Right renal pelvis (tissue), 4 donors: ENCODE measurements at places on chromosomes 11 and 22.
A peak's percentile ranks its signal among the peaks of the same experiment; 100 is the strongest.

GRCh38 chr22:32996702-32997101 lies 61.5 kb downstream of the SYN3 start:
- no peak for DNase-seq

DNA sequence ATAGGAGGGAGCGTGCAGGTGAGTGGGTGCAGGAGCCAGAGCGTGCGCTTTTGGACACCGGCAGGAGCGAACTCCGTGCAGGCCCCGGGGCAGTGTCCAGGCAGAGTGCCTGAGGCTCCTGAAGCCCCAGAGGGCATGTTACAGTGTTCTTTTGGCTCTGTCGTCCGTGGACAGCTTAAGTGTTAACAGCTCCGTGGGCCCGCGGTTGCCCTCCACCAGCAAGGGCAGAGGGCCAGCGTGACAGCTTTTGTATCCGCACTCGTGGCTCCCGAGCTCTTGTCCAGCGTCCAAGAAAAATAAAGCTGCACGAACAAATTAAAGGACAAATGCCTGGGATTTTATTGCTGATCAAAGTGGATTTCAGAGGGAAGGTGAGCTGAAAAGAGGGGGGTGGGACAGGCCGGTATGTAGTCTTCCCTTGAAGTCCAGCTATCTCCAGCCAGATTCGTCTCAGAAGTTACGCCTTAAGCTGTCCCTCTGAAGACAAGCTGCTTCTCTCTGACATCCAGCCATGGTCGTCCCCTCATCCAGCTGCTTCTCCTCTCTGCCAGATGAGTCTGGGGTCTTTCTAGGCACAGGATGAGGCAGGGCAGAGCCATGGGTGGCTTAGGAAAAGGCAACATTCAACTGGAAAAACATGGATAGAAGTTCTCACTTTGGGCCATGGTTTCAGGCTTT lies 968 bp upstream of the TMEM109 start:
- no peak for DNase-seq

DNA sequence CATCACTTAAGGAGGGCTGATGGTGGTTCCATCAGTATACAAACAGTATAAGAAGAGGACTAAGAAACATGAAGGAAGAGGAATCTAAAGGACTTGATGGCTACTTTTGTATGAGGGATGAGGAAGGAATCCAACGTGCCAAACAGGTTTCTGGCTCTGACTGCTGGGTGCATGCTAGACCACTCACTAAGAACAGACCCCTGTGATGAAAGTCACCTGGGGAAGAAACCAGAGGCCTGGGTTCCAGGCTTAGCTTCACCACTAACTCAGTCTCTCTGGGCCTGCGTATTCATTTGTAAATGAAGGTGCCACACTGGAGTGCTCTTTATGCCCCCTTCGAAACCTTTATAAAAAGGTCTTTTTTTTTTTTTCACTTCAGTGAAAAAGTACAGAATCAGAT lies 55.1 kb downstream of the AAMDC start:
- DNase-seq = no peak

DNA sequence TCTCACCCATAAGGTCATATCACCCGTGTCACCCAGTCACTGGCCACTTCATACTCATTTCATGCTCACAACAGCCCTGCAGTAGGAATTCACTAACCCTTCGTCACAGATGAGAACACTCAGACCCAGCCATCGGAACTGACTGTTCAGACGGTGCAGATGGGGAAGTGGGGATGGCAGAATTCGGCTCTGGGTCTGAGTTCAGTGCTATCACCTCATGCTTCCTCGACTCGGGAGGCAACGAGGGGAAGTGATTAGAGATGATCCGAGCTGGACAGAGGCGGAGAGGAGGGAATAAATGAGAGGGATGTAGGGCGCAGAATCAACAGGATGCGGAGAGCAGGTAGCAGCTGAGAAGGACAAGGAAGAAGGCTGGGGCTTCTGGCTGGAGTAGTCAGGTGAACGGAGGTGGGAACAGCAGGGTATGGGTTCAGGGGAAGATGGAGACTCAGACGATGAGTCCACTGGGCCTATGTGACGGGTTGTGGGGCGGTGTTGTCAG lies 4.7 kb downstream of the B3GNT6 start:
- no peak for DNase-seq

- DNase-seq = no peak
These were observed 32.8 kb downstream of the KCNC1 start for GRCh38 chr11:17767301-17767885.

DNA sequence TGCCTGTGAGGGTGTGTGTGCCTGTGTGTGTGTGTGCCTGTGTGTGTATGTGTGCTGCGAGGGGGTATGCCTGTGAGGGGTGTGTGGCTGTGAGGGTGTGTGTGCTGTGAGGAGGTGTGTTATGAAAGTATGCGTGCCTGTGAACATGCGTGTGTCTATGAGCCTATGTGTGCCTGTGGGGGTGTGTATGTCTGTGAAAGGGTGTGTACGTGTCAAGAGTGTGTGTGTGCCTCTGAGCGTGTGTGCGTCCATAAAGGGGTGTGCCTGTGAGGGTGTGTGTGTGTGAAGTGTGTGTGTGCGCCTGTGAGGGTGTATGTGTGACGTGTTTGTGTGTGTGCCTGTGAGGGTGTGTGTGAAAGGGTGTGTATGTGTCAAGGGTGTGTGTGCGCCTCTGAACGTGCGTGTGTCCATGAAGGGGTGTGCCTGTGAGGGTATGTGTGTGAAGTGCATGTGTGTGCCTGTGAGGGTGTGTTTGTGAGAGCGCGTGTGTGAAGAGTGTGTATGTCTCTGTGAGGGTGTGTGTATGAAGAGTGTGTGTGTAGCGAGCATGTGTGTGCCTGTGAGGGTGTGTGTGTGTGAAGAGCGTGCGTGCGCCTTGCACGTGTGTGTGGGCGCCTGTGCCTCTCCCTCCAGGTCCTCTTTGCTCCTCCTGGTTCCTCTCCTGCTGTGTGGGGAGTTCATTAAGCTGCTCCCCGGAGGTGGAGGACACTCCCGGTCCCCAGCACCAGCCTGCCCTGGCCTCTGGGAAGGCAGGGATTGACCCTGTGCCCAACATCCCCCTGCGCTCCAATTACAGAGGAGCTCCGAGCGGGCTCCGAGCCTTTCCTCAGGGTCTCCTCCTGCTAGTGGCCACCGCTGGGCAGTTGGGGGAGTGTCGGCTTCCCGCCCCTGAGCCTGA lies 53.3 kb downstream of the CACNA1I start:
- no peak for DNase-seq

GRCh38 chr22:19853879-19854777 lies 546 bp downstream of the GNB1L start:
- no peak for DNase-seq

DNA sequence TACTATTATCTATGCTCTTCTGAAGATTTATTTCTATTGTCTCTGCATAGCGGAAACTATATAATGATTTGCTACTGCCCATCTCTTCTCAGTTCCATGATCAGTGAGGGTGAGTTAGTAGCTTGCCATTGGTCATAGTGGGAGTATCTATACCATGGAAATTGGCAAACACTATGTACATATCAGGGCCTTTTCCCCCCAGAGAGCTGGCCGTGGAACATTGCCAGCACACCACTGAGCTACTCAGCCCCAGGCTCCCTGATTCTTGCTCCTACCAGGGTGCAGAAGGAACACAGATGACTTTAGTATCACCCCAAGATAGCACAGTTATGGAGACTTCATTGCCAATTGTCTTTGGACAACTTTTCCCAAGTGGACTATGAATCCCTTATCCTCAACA lies 33.2 kb downstream of the IRAG1 start:
- no peak for DNase-seq

- no peak for DNase-seq
These were observed 1473.3 kb downstream of the TBC1D22A start for GRCh38 chr22:48235744-48236143.

DNA sequence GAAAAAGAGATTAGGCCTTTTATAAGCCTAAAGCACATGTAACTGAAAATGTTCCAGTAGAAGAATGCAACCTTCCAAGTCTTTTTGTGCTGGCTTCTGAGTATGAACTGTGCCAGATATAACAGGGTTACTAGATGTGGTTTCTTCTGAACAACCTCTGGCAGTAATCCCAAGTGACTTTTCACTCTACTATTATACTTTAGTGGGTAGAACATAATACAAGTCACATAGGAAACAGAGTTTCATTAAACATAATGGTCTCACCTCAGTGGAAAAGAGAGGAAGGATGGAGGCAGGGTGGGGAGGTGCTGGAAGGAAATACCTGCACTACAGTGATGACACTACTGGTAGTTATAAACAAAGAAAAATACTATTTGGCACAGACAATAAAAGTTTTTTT lies 81.3 kb downstream of the PHF21A start:
- no peak for DNase-seq

GRCh38 chr22:44914026-44914721 lies 95.6 kb downstream of the PHF21B start:
- no peak for DNase-seq

- DNase-seq = no peak
These were observed 24.4 kb downstream of the OR8B12 start for GRCh38 chr11:124518989-124519451.

DNA sequence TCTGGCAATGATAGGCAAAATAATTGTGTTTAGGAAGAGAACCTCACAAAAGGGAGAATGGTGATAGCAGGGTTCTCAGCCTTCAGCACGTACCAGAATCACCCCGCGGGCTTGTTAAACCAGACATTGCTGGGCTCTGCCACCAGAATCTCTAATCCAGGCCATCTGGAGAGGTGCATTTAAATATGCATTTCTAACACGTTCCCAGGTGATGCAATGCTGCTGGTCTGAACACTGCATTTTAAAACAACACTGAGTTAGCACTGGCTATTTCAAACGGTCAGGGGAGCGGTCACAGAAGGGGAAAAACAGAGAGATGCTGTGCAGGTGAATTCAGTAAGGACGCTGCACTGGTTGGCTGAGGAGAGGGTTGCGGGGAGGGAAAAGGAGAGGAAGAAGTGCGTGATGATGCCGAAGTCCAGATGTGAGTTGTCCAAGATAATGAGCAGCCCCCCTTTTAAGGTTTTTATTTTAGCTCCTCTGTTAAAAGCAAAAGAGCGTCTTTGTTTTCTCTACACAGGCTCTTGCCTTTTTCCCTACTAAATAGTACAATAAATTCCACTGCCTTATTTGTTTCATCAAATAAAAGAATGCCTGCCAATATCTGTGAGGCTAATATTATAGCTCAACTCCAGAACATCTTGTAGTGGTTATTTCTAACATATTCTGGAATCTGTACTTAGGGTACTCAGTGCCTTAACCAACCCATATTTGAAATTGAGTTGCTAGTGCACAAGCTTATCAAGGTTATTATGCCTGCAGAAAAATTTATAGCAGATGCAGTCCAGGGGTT lies 109.6 kb upstream of the POU2AF2 start:
- no peak for DNase-seq

DNA sequence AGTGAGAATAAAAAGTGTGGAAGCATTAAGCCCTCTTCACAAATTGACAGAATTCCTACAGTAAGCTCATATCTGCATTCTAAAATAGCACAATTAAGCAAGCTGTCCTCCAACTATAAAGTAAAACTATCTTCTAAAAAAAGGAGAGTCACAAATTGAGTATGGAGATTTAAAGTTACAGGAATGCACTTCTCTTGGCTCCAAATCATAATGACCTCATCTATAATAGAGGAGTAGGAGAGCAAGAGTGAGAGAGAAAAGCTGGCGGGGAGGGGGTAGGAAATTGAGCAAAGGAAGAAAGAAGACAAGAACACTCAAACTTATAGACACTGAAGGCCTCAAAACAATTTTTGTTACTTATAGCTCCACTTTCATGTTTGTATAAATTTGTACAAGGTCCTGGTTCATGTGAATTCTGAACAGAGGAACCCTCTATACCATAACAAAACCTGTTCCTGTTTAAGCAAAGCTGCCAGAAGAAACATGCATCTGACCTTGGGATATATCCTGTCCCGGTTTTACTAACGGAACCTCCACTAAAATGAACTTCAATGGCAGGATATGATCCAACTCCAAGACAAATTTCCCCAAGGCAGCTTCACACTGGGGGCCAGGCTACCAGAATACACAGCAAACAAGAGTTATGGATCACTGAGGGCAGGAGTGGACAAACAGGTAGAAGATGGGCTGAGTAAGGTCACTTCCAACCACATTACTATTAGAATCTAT lies 37.2 kb downstream of the SLC35F2 start:
- DNase-seq = no peak

DNA sequence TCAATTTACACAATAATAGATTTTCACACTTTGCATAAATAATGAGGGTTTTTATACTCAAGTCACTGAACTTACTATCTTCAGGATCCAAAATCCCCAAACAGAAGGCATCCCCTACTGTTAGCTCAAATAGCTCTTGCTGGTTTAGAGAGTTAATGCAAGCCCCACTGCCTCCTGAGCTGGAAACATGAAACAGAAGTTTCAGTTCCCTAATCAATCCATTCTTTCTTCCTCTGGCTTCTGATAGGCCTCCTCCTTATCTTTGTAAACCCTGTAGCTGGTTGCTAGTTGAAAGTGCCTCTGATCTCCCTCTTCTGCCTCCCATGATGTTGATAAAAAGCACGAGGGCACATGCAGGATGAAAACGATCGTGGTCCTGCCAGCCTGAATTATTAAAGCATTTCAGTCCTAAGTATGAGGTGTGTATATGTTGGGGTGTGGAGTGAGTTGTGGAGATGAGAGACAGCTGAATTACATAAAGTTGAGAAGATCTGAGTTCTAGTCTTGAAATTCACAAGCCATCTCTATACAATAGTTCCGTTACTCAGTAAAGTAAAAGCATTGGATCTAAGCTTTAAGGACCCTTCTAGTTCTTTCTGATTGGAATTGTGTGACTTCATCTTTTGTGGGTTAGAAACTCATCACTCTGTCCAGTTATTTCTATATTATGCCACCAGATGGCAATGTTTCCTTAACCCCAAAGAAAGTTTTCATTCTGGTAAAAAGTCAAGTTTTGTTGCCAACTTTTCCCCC lies 35.0 kb upstream of the EHF start:
- DNase-seq = peak; percentile 68

DNA sequence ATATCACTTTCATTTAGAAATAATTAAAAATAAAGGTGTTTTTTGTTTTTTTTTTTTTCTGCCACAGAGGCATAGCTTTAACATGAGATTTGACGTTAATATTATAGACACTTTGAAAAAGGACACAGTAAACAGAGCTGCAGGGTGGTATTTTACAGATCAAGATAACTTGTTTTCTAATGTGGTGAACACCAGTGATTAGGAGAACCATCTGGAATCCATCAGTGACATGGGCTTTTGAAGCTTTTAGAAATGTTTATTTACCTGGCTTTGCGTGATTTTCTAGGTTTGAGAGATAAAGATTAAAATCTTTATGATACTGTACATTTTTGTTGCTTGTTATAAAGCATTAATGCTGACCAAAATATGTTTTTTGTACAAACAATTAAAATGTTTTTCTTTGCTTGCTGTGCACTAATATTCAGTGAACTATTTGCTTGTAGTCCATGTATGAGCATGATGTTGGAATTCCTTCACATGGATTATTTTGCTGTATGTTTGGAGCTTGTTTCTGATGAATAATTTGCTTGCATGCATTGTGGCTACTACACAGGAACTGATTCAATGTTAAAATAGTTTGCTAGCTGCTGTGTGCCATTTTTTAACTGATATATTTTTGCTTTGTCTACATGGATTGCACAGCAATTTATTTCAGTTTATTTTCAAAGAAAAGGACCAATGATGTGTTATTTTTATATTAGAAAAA lies 352.1 kb upstream of the NARS2 start:
- DNase-seq = no peak

GRCh38 chr22:28734393-28734792 lies 7.2 kb downstream of the CHEK2 start:
- DNase-seq = no peak
